ENCODE measurements at places on chromosomes 6 and 20. TPM values are rescaled to one million over a fixed set of nuclear protein-coding genes. Genes with fewer than 3 reads are reported as not detected.

The ZSWIM3 gene
- total RNA-seq = 4.6 TPM

The GJA10 gene
- not detected for total RNA-seq

DNA sequence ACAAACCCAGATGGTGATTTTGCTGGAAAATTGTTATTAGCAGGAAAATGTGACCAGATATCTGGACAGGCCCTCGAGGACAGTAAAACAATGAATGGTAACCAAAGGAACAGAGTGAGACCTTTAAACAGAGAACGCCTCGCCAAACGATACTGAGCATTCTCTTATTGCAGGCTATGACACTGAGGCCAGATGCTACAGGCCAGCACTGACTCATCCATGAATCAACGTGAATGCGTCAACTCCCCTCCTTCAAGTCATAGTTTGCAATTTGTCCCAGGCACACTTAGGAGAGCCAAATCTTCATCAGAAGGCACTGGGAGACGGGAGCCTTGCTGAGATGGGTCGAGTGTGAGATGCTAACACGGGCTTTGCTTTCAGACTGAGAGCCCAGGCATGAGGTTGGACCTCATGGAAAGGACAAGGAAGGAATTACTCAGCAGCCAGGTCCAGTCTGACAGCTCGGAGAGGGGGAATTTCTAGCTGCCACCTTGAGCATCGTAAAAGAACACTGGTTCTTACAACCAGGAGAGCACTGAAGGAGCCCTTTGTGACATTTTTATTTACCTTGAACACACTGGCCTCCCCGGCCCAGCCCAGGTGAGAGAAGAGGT lies 60.7 kb downstream of the BMP7 start:
- peaks cover 11% of the 10 kb centered on the region for H3K4me1 ChIP-seq
- peak overlapping the region; percentile 61 for H3K27ac ChIP-seq
- H3K27me3 ChIP-seq = no peaks in the 10 kb centered on the region
- no peak for DNase-seq

GRCh38 chr6:26097268-26097875 lies 10.1 kb downstream of the HFE start:
- no peaks in the 10 kb centered on the region for H3K27me3 ChIP-seq
- H3K27ac ChIP-seq = no peak overlapping the region
- no peak for DNase-seq
- H3K4me1 ChIP-seq = no peaks in the 10 kb centered on the region
- no peaks in the 10 kb centered on the region for H3K36me3 ChIP-seq

DNA sequence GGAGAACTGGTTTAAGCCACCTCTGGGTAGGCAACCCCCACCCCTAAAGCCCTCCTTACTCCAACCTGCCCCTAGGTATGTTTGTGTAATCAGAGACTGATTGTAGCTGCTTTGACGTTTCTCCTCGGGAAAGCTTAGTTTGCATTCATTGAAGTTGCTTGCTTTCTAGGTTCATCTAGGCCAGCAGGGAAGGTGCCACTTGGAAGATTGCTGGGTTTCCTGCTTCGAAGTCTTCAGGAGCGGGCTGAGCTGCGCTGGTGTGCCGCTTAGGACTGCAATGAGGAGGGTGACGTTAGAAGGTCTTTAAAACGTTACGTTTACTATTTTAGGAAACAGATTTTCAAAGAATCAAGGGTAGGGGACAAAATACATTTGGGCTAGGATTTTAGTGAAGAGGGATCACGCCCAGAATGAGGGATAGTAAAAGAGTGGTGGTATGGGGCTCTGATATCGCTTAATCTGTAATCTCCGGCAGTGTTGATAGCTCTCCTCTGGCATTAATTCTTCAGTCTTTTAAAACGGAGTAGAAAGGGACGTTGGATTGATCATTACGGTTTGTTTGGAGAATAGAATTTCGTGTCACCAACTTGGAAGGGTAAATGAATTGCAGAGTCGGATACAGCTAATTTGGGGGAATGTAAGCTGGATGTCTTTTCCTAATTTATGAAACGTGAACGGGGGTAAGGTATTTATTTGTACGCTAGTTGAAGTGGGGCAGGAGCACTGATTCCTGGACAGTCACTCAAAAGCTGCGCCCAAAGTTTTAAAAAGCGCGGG lies 92.6 kb upstream of the PRDM1 start:
- H3K4me1 ChIP-seq = peaks cover 25% of the 10 kb centered on the region
- H3K27me3 ChIP-seq = no peaks in the 10 kb centered on the region

GRCh38 chr20:17652411-17652810 lies 29.6 kb downstream of the RRBP1 start:
- DNase-seq = no peak
- H3K27ac ChIP-seq = no peak overlapping the region
- peaks cover 8% of the 10 kb centered on the region for H3K36me3 ChIP-seq
- H3K4me3 ChIP-seq = no peak overlapping the region

- no peak overlapping the region for H3K4me3 ChIP-seq
- H3K27me3 ChIP-seq = no peaks in the 10 kb centered on the region
- H3K36me3 ChIP-seq = no peaks in the 10 kb centered on the region
- peaks cover 34% of the 10 kb centered on the region for H3K4me1 ChIP-seq
- DNase-seq = no peak
These were observed 59.5 kb downstream of the NCOA3 start for GRCh38 chr20:47561180-47561579.

The MCHR2 gene
- total RNA-seq = not detected

DNA sequence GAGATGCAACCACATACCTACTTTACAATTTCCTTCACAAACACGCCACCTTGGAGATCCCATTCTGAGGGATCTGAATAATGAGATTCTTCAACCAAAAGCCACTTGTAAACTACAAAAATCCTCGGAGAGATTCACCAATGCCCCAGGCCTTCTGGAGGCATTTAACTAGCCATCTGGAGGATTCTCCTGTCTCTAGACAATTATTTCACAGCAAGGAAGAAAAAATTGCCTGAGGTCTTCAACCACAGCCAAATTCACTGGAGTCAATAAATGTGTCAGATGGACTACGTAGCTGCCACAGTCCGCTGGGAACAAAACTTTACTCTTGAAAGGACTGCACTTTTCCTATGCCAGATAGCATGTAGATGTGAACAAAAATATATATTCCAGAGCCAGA lies 19.0 kb upstream of the DCDC2 start:
- no peaks in the 10 kb centered on the region for H3K4me1 ChIP-seq
- H3K36me3 ChIP-seq = no peaks in the 10 kb centered on the region
- no peak overlapping the region for H3K27ac ChIP-seq
- H3K4me3 ChIP-seq = no peak overlapping the region
- DNase-seq = no peak

- no peak for DNase-seq
- no peaks in the 10 kb centered on the region for H3K4me1 ChIP-seq
- H3K27me3 ChIP-seq = no peaks in the 10 kb centered on the region
- no peaks in the 10 kb centered on the region for H3K36me3 ChIP-seq
These were observed 99.2 kb upstream of the SYNDIG1 start for GRCh38 chr20:24370249-24370648.

The DDX43 gene
- total RNA-seq = 0.48 TPM

The EPPIN gene
- total RNA-seq = 0.42 TPM

DNA sequence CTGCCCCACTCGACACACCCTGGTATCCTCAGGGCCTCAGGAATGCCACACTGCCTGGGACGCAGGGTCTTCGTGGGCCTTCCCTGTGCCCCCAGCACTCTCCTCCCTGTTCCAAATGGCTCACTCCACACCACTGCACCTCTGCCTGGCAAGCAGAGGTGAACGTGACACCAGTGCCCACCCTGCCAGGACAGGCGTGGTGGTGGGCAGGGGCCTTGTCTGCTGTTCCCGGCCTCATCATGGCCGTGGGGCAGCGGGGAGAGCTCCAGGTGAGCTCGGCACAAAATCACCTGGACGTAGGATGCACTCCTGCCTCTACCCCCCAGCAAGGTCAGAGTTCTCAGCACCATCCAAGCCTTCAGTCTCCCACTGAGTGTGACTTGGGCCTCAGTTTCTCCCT lies 202.4 kb downstream of the SMOC2 start:
- no peak overlapping the region for H3K27ac ChIP-seq
- DNase-seq = no peak
- H3K4me3 ChIP-seq = no peak overlapping the region
- H3K4me1 ChIP-seq = peaks cover 3% of the 10 kb centered on the region
- no peaks in the 10 kb centered on the region for H3K27me3 ChIP-seq

DNA sequence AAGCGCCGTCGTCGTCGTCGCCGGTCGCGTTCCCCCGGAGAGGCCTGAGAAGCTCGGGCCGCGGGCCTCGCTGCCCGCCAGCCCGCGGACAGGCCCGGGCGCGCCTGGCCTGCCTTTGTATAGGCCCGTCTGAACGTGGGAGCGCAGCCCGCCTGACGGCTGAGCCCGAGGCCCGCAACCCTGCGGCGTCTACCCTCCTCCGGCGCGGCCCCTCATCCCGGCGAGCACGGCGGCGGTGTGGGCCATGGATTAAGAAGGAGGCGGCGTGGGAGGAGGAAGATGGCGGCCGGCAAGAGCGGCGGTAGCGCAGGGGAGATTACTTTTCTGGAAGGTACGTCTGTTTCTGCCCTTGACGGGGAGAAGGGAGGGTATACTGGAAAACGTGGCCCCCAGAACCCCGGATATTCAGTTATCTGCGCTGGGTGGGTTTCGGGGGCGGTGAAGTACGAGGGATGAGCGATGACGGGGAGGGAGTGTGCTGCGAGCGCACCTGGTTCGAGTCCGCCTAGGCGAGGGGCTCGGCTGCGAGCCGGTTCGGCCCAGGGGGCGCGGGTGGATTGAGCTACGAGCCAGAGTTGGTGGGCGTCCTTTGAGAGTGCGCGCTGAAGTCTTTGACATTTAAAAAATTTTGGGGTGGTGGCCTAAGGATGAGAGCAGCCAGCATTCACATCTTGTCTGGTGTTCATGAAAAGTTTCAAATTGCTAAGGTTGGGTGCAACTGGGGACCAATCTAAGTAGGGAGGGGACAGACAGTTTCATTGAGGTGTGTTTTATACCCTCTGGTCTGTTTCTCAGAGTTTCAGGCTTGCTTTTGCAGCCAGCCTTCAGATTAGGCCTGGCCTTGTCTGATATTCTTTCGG lies 796 bp downstream of the SENP6 start:
- no peaks in the 10 kb centered on the region for H3K27me3 ChIP-seq
- H3K27ac ChIP-seq = peak overlapping the region; percentile 99
- H3K4me3 ChIP-seq = peak overlapping the region; percentile 81
- peak; percentile 70 for DNase-seq
- peaks cover 37% of the 10 kb centered on the region for H3K4me1 ChIP-seq

DNA sequence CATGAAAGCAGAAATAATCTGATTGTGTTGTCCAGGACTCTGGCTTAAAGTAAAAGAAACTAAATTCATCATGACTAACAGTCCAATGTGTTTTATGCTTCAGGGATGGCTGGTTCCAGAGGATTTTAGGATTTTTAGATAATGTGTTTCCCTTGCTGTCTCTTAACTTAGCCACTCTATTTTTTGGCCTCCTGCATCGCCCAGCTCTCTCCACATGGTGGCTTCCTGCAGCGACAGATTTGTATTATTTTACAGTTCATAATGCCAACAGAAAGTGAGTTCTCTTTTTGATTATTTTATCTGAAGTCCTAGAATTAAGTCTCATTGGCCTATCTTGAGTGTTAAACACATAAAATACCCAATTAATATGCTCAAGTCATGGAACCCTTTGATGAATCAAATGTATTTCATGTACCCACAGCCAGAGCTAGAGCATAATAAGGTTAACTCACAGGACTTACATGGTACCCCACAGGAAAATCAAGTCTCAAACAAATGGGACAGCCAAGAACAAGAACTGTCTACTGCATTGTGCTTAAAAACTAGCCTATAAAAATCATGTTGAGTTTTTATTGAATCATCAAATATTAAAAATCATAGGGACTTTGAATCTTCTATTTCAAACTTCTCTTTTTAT lies 582.5 kb downstream of the DOK5 start:
- no peaks in the 10 kb centered on the region for H3K27me3 ChIP-seq
- H3K4me3 ChIP-seq = no peak overlapping the region
- H3K36me3 ChIP-seq = no peaks in the 10 kb centered on the region
- no peak for DNase-seq

- H3K27ac ChIP-seq = peak overlapping the region; percentile 42
- H3K36me3 ChIP-seq = no peaks in the 10 kb centered on the region
- H3K4me1 ChIP-seq = peaks cover 12% of the 10 kb centered on the region
- DNase-seq = no peak
- no peak overlapping the region for H3K4me3 ChIP-seq
These were observed 481.8 kb downstream of the TFAP2B start for GRCh38 chr6:51300510-51300909.

DNA sequence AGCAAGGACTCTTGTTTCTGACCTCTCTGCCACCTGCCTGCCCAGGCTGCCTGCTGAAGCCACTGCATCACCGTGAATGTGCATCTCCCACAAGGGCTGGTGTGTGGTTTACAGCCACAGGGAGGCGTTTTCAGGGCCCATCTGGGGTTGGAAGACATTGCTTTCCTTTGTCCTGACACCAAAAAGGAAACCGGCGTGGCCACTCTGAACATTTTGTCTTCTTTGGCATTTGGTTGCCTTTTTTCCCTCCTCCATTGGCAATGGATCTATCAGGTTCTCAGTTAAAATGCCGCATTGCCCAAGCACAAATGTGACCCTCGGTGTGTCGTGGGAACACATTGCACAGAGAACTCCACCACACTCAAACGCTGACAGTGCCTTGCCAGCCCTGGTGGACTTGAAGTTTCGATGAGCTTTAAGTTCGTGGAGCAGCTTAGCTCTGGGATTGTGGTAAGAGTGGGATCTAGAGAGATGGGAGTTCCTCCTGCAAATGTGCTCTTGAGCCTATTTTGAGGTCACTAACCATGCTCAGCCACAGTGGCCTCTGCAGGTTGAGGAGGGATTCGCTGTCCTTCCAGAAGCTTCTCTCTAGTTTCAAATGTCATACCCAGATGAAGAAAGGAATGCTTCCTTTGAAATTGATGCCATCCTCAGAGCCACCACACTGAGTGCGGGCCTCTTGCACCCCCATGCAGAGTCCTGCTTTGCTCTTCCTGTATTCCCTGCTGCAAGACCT lies 14.8 kb upstream of the PCK1 start:
- no peaks in the 10 kb centered on the region for H3K36me3 ChIP-seq
- H3K4me3 ChIP-seq = no peak overlapping the region
- H3K4me1 ChIP-seq = peaks cover 6% of the 10 kb centered on the region
- peaks cover 9% of the 10 kb centered on the region for H3K27me3 ChIP-seq
- H3K27ac ChIP-seq = no peak overlapping the region

DNA sequence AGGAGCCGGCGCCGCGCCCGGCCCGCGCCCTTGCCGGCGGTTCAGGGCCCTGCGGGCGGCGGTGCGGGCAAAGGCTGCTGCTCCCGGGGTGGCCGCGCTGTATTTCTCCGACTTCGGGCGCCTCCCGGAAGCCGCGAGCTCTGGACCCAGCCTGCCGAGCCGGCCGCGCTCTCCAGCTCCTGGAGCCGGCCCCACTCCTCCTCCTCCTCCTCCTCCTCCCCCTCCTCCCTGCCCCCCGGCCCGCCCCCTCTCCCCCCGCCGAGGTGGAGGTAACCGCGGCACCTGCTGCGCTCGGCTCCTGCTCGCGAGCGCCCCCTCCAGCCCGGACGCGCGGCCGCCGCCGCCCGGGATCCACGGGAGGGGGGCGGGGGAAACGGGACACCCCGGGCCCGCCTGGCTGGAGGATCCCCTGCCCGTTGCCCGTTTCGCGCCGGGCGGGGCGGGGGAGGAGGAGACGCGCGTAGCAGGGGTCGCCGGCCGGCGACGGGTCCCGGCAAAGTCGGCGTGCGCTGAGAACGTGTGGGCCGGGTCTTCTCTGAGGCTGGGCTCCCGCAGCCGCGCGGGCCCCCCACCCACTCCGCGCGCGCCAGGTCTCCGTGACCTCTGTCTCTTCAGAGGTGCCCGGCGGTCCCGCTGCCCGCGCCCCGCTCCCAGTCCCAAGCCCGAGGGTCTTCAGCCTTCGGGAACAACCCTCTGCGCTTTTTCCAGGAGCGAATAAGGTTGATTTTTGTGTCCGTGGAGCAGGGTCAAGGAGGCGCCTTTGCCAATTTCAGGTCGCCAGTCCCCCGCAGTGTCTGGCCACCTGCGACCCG lies at the start of gene SLC22A23:
TSS of gene SLC22A23 (minus strand) at position 153 of the 812 bp plus-strand sequence. CDS start 491 bp downstream, outside the sequence.
- peaks cover 39% of the 10 kb centered on the region for H3K4me1 ChIP-seq
- H3K36me3 ChIP-seq = no peaks in the 10 kb centered on the region
- peak within 1 kb of the TSS; percentile 75 for H3K4me3 ChIP-seq
- H3K27me3 ChIP-seq = no peaks in the 10 kb centered on the region
- DNase-seq = peak; percentile 83

Data from suprapubic skin (tissue), 4 donors.